IPS DF 19.7 (cell line): ENCODE measurements at places on chromosomes 6 and 20.

GRCh38 chr20:17966432-17967310 is 1.9 kb downstream of the SNX5 start:
- no peak for DNase-seq

GRCh38 chr20:47241345-47241781 is 115.1 kb downstream of the ZMYND8 start:
- no peak for DNase-seq

GRCh38 chr6:5989141-5989723 is 17.5 kb downstream of the NRN1 start:
- DNase-seq = no peak

DNA sequence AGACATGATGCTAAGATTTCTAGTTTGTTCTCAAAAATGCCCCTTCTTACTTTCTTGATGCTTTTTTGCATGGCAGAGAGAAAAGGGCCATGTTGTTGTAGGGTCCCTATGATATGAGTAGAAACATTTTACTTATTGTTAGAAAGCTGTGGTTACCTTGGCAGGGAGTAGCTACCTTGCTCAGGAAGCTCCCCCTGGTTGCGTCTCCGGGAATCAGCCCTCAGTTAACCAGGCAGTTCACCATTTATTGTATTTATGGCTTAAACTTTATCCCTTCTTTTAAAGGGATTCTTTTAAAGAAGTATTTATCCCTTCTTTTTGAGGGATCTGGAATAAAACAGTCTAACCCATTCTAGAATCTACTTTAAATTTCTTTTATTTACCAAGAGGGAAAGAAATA is 113.9 kb upstream of the PROKR2 start:
- no peak for DNase-seq

- no peak for DNase-seq
Observed at GRCh38 chr6:143429970-143430369, 20.5 kb downstream of the ADAT2 start.

- DNase-seq = no peak
Observed at GRCh38 chr20:47985092-47985850, 200.0 kb upstream of the SULF2 start.

DNA sequence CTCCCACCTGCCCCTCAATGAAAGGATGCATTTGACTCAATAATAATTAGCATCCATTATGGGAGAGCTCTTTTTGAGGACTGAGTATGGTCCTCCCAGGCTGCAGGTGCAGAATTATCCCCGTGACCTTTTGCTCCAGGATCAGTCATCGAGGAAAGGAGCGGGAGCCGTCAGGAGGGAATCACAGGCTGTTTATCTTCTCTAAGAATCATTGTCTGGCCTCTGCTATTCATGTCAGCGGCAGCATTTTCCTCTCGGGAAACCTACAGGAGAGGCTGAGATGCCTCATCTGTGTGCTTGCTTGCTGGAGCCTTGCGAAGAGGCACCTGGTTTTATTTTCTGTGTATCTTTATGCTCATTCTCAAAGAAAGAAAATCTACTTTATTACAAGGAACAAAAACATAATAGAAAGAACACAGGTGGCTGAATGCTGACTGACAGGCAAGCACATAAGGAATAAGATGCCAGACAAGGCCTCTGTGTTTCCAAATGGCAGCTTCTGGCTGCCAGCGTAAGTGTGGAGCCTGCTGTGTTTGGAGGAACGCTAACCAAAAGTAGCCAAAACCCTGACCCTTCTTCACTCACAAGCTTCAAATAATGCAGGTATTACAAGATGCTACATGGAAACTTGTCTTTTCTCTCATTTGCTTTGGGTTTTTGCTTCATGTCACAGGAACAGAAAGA is 539.1 kb upstream of the MARCKS start:
- no peak for DNase-seq

- DNase-seq = no peak
Observed at GRCh38 chr6:7684076-7684475, 41.8 kb upstream of the BMP6 start.

DNA sequence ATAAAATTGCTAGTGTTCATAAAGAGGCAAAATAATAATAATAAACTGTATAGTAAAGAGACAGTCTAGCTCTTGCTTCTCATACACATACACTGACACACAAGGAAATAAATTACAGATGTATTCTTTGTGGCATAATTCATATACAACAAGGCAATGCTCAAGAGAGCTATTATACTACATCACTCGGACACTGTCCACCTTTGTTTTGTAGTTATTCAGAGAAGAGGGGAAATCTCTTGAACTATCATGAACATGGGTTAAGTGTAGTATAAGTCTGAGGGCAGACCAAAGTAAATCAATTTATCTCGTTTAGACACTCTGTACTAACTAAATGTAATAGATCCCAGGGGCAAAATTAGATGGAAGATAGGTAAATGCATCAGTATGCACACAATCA is 72.7 kb upstream of the PHIP start:
- no peak for DNase-seq

DNA sequence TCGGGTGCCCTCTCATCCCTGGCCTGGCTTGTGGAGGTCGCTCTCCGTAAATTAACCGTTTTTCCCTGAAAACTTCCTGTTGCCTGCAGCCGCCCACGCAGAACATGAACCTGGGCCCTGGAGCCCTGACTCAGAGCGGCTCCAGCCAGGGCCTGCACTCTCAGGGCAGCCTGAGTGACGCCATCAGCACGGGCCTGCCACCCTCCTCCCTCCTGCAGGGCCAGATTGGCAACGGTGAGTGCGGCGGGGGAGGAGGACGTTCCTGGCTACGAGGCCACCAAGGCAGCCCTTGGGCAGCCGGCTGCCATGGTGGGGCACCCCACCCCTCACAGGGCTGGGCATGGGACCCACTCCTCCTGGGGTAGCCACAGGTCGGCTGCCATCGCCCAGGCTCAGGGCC is 17.8 kb downstream of the SS18L1 start:
- no peak for DNase-seq

GRCh38 chr6:2534406-2535042 is 216.2 kb downstream of the MYLK4 start:
- DNase-seq = no peak

- DNase-seq = no peak
Observed at GRCh38 chr6:2554651-2555260, 196.0 kb downstream of the MYLK4 start.

GRCh38 chr20:11445161-11445560 is 472.5 kb upstream of the BTBD3 start:
- DNase-seq = no peak
